ENCODE measurements at places on chromosomes 13 and 19.

GRCh38 chr13:24267801-24268200 is 41.6 kb upstream of the C1QTNF9 start:
- no peak for DNase-seq

GRCh38 chr13:78592584-78592983 is 10.8 kb downstream of the POU4F1 start:
- no peak for DNase-seq

GRCh38 chr13:46341112-46341711 is 45.8 kb downstream of the RUBCNL start:
- no peak for DNase-seq

GRCh38 chr13:114080739-114081561 is 51.5 kb downstream of the RASA3 start:
- DNase-seq, result no peak

- no peak for DNase-seq
Measured at GRCh38 chr13:25135896-25136295, 36.2 kb downstream of the AMER2 start.

DNA sequence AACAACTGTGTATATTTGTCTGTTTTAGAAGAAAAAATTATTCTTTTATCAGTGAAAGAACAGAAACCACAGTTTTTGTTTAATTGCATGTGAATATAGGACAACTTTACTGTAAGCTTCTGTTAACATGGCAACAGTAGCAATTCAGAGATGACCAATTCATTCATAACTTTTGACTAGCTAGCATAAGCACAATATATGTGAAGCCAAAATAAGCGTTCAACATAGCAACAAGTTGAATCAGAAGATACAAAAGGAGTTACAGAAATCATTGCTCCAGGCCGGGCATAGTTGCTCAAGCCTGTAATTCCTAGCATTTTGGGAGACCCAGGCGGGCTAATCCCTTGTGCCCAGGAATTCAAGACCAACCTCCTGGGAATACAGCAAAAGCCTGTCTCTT is 197.1 kb upstream of the GPC6 start:
- no peak for DNase-seq

- peak; percentile 30 for DNase-seq
Measured at GRCh38 chr19:873084-873483, 13.6 kb downstream of the CFD start.

GRCh38 chr19:48950830-48951519 is 3.7 kb upstream of the BAX start:
- DNase-seq, result no peak

- DNase-seq, result no peak
Measured at GRCh38 chr13:49655906-49656305, 27.6 kb downstream of the ARL11 start.

GRCh38 chr19:32581705-32582179 is 752 bp downstream of the PDCD5 start:
- DNase-seq, result no peak

DNA sequence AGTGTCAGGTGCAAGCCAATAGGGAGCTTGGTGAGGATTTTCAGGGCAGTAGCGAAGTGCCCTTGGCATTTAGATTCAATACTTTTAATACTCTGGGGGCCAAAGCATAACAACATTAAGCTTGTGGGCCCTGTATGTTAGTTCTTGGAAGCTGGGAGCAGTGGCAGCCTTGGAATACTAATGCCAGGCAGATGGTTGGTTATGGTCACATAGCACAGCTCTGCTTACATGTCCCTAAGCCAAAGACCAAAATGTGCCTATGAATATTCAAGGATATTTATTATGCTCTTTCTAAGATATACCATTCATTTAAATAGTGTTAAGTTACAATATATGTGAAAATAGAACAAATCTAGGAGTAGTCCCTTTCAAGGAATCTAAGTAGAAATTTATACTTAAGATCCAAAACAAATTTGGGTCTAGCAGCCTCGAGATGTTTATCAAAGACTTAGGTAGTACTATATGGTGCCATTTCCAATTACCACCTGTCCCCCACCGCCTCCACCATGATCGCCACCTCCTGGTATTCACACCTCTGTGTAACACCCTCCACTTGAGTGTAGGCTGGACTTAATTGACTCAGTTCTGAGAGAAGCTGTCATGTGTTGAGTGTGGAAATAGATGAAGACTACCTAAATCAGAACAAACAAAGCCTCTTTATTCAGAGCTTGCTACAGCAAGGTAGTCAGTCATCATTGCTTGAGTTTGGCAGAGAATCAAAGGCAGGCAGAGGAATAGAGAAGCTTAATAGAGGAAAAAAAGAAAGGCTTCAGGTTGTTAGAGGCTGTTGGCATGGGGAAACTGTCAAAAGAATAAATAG is 261.0 kb downstream of the GPC5 start:
- DNase-seq, result no peak

DNA sequence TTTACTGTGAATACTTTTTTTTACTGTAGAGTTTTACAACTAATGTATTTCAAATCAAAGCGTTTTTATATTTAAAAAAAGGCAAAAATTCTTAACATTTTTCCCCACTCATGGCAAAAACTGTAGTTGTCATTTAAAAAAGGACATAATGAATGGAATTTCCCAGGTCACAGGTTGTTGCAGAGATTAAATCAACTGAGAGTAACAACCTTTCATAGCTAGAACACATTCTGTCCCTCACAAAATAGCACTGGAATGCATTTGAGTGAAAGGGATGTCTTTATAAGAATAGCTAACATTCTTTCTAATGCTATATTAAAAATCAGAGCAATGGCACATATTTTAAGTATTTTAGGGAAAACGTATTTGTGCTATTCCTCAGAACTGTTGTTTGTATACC is 1393.3 kb upstream of the ATXN8OS start:
- no peak for DNase-seq

GRCh38 chr19:18648973-18649315 is 12.1 kb downstream of the KLHL26 start:
- DNase-seq, result no peak

- no peak for DNase-seq
Measured at GRCh38 chr19:28646629-28647028, 566.3 kb downstream of the UQCRFS1 start.

GRCh38 chr13:44410328-44410859 is 36.8 kb downstream of the SERP2 start:
- DNase-seq, result no peak

- DNase-seq, result no peak
Measured at GRCh38 chr19:35341006-35341405, 6.7 kb upstream of the FFAR1 start.

- DNase-seq, result no peak
Measured at GRCh38 chr19:44624840-44625354, 11.5 kb downstream of the IGSF23 start.

Measured in NCI-H1436 (cell line).